ENCODE measurements at places on chromosomes 7 and 10.

DNA sequence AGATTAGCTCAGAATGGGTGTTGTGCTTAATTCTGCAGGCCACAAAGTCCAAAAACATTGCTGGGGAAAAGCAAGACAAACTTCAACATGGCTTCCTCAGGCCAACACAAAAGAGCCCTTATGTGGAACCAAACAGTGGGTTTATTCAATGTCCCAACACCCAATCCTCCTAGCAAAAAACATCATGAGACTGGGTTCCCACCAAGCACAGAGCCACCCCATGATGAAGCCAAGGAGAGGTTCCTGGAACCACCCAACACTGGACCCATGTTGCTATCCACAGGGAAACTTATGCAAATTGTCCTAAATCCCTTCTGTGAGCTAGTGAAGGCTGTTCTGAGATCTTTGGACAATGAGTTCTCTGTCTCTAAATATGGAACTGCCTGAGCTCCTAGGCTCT lies 24.0 kb downstream of the SLC25A13 start:
- no peak for DNase-seq

DNA sequence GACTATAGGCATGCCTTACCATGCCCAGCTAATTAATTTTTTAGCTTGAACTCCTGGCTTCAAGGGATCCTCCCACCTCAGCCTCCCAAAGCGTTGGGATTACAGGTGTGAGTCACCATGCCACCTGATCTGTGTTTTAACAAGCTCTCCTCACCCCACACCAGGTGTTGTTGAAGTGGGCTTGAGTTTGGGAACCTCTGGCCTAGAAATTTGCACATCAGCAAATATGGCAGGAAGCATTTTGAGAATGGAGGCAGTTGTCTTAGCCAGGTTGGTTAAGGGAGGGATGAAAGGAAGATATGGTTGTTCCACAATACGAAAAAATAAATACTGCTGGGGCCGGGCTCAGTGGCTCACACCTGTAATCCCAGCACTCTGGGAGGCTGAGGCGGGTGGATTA lies 433.1 kb downstream of the TYW1 start:
- DNase-seq, result no peak

GRCh38 chr7:127290116-127290655 lies 37.4 kb upstream of the GRM8 start:
- DNase-seq, result no peak

GRCh38 chr10:132938472-132939339 lies 3.7 kb downstream of the CFAP46 start:
- no peak for DNase-seq

- no peak for DNase-seq
These were observed 987 bp downstream of the INA start for GRCh38 chr10:103277713-103278536.

- no peak for DNase-seq
These were observed 67.8 kb downstream of the SLC13A1 start for GRCh38 chr7:123131961-123132360.

GRCh38 chr7:32762925-32763293 lies 128.7 kb downstream of the KBTBD2 start:
- DNase-seq, result no peak

- no peak for DNase-seq
These were observed 317.3 kb downstream of the PHTF2 start for GRCh38 chr7:78115876-78116275.

- DNase-seq, result no peak
These were observed 351.2 kb downstream of the PTPRN2 start for GRCh38 chr7:158236400-158236799.

- DNase-seq, result no peak
These were observed 5.4 kb downstream of the CACNB2 start for GRCh38 chr10:18145652-18146051.

GRCh38 chr7:106848851-106849442 lies 16.1 kb upstream of the PIK3CG start:
- DNase-seq, result no peak

DNA sequence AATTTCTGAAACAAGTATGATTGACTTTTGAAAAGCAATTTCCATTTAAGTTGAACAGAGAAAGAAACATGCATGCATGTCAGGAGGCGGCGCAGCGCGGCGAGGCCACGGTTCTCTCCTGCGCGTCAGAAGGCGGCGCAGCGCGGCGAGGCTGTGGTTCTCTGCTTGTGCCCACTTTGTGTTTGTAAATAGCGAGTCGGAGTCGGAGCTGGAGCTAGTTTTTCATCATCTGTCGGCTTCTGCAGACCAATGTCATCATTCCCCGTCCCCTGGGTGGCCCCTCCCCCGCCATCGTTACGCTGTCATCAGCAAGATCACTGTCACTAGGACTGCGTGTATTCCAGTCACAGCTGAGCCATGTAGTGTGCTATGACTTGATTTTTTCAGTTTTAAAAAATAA lies 49.2 kb downstream of the INPP5A start:
- DNase-seq, result no peak

GRCh38 chr10:61989995-61990760 lies 88.7 kb downstream of the ARID5B start:
- no peak for DNase-seq

- DNase-seq, result no peak
These were observed 120.0 kb downstream of the CAMK1D start for GRCh38 chr10:12469345-12469744.

GRCh38 chr7:42017349-42017986 lies 219.5 kb downstream of the GLI3 start:
- no peak for DNase-seq

DNA sequence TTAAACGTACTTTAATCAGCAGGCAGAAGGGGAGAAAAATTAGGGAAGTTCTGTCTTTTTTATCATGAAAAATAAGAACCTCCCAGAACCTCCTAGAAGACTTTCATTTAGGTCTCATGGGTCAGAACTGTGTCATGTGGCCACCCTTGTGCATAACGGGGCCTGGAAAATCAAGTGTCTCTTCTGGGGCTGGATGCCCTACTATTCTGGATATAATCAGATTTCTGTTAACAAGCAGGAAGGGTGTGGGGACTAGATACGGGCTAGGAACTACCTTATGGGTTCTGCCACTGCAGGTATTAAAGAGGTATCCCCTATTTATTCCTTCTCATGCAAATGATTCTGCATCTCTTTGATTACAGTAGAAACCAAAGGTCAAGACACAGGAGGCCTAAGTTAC lies 14.1 kb downstream of the LANCL2 start:
- no peak for DNase-seq

DNA sequence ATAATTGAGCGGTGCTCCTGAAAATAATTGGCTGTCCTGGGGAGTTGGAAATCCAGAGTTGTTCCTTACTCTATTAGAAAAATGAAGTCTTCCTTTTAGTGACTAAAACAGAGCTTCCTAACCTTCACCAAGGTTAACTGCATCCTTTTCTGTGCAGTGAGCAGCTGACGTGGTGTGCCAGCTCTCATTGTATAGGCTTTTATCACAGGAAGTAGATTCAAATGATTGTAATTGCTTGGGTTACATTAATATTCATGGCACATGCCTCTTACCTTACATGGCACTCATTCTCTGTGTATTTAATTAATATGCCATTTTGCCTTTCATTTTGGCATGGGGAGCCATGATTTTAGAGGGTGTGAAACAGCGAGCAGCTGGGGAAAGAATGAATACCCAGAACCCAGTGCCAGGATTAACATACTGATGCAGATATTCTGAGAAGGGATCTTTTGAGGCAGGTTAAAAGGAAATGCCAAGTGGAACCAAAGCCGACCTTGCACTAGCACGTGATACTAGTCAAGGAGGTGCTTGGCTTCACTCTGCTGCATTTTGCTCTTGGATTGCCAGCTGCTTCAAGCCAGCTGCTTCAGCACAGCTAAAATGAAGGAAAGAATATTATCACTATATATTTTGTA lies 115.3 kb downstream of the ST7 start:
- no peak for DNase-seq

- DNase-seq, result no peak
These were observed 270.1 kb downstream of the ARL4A start for GRCh38 chr7:12957487-12957886.

DNA sequence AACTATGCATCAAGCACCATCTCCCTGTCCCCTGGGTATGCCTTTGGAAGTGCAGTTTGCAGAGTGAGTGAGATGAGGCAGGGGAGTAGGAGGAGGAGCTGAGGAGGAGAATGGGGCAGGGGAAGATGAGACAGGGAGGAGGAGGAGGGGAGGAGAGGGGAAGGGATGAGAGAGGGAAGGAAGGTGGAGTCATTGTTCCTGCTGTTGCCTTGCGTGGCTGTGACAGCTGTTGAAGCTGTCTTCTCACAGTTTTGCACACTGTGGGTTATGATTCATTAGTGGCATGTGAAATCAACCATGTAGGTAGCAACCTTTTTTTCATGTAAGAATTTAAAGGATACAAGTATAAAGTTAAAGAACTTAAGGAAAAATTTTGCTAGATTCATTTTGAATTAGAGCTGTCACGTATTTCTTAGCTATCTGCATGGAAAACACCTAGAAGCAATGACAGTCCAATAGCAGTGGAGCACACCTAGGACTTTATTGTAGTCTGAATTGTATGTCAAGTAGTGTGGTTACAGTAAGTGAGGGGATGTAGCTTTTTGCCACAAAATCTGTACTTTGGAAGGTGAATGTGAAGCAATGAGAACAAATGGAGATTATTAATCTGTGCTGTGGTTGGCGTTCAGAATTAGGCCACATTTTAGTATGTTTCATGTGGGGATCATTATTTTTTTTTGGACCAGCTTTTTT lies 21.7 kb downstream of the CCM2 start:
- no peak for DNase-seq

- DNase-seq, result no peak
These were observed 445 bp upstream of the ATRNL1 start for GRCh38 chr10:115092555-115093285.

DNA sequence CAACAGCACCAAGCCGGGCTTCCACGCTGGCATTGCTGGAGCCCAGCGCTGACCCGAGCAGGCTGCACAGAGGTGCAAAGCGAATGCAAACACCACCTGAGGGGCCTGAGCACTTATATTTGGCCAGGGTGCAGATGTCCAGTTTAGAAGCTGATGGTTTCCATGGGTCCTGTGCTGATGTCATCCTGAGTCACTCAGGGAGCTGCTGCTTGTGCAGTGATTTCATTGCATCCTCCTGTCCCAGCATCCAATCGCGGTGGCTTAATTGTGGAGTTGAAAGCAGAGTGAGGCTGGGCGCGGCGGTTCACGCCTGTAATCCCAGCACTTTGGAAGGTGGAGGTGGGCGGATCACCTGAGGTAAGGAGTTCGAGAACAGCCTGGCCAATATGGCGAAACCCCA lies 410.2 kb upstream of the KLF6 start:
- DNase-seq, result no peak

DNA sequence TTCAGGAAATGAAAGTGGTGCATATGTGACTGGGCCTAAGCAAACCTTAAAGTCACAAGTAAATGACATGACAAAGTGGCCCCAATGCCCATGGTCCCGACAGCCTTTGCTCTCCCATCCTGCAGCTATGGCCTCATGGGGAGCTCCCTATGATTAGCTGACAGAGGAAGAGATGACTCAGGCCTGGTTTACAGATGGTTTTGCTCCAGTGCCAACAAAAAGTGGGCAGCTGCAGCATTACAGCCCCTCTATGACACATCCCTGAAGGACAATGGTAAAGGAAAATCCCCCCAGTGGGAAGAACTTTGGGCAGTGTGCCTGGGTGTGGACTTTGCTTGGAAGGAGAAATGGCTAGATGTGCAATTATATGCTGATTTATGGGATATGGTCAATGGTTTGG lies 105.1 kb upstream of the ADCY1 start:
- DNase-seq, result no peak

GRCh38 chr10:82811621-82812020 lies 936.6 kb downstream of the NRG3 start:
- DNase-seq, result no peak

GRCh38 chr7:20190560-20191390 lies 26.4 kb downstream of the MACC1 start:
- no peak for DNase-seq

DNA sequence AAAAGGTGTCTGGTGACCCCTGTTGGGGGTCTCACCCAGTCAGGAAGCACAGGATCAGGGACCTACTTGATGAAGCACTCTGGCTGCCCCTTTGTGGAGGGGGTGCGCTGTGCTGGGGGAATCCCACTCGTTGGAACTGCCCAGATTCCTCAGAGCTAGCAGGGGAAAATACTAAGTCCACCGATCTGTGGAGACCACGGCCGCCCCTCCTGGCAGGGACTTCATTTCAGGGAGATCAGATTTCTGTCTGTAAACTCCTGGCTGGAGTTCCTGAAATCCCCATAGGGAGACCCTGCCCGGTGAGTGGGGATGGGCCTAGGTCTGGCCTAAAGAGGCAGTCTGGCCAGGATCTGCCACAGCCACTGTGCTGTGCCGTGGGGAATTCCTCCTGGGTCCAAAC lies 79.3 kb upstream of the ADCY1 start:
- no peak for DNase-seq

DNA sequence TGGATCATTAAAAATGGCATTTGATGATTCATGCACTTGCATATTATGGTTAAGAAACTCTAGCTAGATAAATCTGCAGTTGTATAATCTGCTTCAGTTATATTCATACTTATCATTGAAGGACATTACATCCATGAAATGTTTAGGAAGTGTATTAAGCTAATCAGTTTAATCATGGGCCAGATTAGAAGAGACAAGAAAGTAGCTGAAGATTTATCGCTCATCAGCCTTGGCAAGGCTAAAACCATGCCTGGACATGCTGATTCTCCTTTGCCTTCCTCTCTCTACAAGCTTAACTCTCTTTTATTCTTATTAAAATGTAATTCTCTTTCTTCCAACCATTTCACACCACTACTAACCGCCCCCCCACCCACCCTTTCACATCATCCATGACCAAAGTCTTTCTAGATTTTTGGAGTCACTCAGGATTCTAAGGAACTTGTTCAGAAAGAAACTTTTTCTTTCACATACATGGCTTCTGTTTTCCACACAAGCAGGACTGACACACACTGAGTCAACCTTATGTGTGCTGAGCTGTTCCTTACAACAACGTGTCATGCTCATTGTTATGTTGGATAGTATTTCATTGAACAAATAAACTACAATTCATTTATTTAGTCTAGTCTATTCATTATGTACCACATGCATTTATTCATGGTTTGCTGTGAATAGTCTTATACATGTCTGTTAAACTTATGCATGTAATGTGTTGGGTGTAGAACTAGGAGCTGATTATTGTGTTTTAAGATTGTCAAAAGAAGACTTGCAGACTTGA lies 227.3 kb upstream of the SP8 start:
- DNase-seq, result no peak

GRCh38 chr10:4635883-4636282 lies 190.1 kb upstream of the AKR1E2 start:
- no peak for DNase-seq

DNA sequence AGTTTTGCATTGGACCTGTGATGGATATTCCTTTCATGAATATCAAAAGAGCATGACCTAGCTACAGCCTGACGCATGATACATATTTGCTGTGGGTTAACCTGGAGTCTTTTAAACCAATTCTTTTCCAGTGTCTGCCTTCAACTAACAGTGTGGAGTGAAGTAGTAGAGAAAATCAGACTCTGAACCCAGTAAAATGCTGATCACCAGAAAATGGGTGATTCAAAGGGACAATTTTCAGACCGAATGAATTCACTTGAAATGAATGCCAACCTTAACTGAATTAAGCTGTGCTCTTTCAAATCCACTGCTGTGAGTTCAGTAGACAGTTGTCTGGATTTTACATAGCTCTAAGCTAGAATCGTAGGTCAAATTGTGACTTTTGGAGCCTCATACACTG lies 123.0 kb downstream of the CDK14 start:
- DNase-seq, result no peak
